ENCODE measurements at places on chromosomes 4 and X.

- DNase-seq: no peak
Measured at GRCh38 chrX:148659481-148659880, 159.1 kb downstream of the AFF2 start.

GRCh38 chrX:93580634-93581033 is 92.7 kb downstream of the NAP1L3 start:
- no peak for DNase-seq

GRCh38 chr4:102089850-102090621 is 255.2 kb downstream of the SLC39A8 start:
- no peak for DNase-seq

DNA sequence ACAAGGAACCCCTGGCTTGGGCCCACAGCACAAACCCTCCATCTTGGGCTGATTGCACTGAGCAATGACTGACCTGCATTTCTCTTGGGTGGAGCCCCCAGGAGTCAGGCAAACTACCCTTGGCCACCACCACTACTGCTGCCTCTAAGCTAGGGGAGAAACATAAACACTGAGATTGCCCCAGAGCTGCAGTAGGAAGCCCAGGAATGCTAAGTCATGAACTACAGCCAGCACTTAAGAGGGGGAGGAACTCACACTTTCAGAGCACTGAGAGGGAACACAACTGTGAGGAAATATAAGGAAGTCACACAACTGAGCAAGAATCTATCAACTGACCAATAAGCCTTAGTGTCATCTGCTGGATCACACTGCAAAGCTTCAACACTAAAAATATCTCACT is 111.6 kb upstream of the PPP3CA start:
- DNase-seq: no peak

GRCh38 chr4:53306729-53307128 is 59.1 kb downstream of the SCFD2 start:
- no peak for DNase-seq

DNA sequence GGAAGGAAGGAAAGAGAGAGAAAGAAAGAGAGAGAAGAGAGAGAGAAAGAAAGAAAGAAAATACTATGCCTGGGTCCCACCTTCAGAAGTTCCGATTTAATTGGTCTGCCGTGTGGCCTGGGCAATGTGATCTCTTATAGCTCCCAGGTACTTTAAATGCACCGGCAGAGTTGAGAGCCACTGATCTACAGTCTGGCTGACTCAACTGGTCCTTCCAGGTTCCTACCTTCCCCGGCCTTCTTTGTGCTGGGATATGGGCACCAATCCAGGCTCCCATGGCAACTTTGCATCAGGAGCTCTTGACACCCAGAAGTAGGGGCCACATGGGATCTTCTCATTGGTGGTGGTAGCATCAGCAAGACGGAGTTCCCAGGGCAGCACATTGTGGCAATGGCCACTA is 186.5 kb upstream of the ATP6AP2 start:
- DNase-seq: no peak

GRCh38 chr4:96375367-96375766 is 535.5 kb downstream of the PDHA2 start:
- no peak for DNase-seq

DNA sequence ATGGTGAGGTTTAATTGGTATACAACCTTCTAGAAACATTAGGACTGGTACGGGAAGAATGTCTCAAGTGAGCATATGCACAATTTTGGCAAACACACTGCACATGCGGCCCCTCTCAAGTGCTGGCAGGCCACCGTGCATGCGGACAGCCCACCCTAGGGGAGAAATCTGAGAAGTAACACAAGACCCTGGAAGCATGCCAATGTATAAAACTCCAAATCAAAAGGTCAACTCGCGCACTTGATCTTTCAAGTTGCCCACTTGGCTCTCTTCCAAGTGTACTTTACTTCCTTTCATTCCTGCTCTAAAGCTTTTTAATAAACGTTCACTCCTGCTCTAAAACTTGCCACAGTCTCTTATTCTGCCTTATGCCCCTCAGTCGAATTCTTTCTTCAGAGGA is 488.3 kb downstream of the CFAP47 start:
- no peak for DNase-seq

- DNase-seq: no peak
Measured at GRCh38 chr4:5469861-5470260, 238.5 kb downstream of the EVC2 start.
